ENCODE measurements at places on chromosomes 4 and X.

- DNase-seq: no peak
Observed at GRCh38 chr4:182286035-182286434, 42.8 kb downstream of the TENM3 start.

DNA sequence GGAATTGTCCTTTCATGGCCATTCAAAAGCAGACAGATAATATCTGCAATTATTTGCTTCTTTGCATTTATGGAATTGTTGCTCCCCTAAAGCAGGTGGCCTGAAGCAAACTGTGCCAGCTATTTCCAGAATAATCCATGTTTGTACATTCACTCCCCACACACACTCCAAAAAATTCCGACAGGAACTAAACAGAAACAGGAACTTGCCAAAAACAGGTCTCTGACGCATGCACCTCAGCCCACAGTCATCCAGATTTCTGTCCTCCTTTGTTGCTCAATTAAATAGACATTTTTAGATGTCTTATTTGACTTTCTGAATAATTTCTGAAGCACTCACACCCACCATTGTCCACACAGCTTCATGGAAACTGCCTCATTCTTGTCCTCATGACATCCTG, 71.5 kb upstream of the EDNRA start:
- no peak for DNase-seq

GRCh38 chr4:168846414-168846813, 163.6 kb downstream of the CBR4 start:
- no peak for DNase-seq

GRCh38 chr4:106035204-106035603, 139.9 kb downstream of the NPNT start:
- no peak for DNase-seq

DNA sequence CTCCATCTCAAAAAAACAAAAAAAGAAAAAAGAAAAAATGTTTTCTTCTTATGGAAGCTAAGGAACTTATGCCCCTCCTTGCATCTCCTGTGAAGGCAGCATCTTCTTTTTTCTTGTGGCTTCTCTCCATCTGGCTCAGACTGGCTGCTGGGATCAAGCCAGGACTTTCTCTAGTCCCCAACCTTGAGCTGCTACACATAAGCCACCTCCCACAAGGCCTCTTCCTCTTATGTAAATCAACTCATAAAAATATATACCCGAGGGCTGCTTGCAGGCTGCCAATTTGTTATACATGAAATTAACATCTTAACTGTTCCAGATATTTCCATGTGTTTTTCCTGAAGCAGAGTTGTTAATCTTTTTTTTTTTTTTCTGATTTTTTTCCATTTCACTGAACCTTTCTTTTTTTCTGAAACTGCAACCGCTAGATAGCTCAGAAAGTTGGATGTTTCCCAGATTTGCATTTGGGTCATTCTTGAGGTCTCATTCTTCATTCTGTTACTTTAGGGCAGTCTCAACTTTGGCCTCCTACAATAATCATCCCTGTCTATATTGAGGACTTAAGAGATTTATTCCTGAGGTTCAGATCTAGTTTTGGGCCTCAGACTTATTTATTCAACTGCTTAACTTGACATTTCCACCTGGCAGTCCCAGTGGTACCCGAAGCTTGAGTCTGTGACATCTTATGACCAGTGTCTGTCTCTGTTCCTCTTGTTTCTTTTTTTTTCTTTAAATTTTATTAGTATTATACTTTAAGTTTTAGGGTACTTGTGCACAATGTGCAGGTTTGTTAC, 10.3 kb downstream of the SNX25 start:
- DNase-seq: no peak

DNA sequence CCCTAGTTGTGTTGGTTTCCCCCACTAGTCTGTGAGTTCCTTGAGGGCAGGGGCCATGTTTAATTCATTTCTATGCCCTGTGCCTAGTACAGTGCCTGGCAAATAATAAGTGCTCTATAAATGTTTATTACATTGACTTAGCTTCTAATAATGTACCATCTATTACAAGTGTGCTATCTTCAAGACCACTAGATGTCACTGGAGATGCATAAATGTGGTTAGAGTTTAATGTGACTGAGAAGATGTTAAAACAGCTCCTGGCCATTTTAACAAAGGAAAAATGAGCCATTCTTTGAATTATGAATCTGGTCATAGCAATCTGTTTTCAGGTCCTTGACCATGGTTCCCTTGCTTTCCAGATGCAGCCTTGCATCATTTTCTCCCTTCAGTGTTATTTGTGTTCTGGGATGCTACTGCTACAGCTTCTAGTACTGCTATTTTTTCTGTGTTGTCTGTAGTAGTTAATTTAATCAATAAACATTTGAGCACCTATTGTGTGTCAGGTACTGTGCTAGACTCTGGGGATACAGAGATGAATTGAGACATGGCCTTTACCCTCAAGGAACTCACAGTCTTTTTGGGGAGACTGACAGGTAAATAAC, 43.2 kb downstream of the SLC9A6 start:
- DNase-seq: no peak

GRCh38 chr4:102535398-102536082, 34.4 kb downstream of the NFKB1 start:
- no peak for DNase-seq

DNA sequence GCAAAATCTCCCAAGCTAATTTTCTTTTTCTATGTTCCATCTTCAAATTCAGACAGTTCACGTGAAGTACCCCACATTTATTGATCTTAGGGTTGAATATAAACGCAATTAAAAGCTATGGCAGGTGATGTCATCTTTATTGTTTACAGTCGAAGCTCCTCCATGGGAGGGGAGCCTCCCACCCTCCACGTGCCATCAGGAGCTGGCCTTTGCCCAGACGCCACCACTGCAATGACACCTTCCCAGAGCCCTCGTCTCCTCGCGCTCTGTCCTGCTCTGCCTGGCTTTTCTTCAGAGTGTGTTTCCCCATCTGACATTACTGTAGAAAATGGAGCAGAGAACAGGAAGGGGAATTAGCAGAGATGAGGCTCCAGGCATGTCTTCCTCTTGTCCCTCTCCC, 18.8 kb upstream of the CYP4V2 start:
- no peak for DNase-seq

DNA sequence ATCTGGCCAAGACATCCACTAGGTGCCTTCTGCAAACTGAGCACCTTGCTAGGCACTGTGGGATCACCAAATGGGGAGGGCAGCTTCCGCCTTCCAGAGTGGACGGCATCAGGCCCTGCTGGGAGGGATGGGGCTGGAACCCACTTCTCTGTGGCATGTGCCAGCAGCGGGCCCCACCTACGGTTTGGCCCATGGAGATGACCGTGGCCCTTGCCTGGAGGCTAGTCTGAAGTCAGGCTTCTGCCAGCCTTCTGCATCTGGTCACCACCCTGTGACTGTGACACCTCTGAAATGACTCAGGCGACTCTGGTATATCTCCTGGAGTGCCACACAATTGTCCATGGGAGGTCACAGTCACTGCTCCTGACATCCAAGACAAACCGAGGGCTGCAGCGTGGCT, 7.2 kb downstream of the SSR4 start:
- no peak for DNase-seq

DNA sequence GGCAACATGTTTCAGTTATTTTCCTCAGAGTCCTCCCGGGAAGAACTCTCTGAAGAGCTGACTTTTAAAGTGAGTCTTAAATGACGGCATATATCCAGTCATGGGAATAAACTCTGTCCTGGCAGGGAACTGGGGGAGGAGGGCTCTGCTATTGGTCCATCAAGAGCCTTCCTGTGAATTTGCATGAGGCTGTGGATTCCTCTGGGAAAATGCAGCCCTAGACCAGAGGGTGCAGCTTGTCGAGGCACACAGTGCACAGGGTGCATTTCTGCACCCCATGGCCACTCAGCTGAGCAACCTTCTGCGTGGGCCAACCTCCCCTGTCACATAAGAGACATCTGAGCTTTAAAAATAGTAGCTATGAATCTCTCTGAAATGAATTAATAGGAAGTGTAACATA, 360.0 kb downstream of the GALNTL6 start:
- DNase-seq: no peak

DNA sequence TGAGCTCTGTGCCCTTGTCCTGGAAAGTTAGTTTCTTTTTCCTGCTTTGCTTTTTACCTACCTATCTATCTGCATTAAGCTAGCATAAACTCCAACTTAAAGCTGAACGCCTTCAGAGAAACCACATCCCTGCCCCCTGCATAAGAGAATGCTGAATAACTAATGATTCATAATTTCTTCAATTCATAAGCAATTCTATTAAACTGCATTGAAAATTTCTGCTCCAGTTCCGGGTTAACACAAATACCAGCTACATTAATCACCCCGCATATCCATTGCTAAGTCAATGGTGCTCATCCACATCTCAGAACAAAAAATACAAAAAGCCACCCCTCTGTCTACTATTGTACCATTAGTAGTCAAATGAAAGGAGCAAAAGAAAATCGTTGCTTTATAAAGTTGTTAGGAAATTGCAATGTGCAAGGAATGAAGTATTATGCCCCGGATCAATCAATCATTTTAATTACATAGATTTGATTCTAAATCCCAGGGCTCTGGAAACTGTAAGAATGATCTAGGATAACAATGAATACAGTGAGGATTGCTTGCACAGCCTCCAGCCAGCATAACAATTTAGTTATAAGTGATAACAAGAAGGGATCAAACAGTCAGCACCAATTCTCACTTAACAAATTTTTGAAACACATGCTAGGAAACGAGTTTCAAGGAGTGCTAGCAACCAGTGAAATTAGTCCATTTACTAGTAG, 106.8 kb downstream of the ELOVL6 start:
- DNase-seq: no peak

- no peak for DNase-seq
Observed at GRCh38 chr4:107640197-107640596, 79.8 kb downstream of the PAPSS1 start.

GRCh38 chrX:36908801-36909675, 99.1 kb upstream of the FAM47C start:
- no peak for DNase-seq

DNA sequence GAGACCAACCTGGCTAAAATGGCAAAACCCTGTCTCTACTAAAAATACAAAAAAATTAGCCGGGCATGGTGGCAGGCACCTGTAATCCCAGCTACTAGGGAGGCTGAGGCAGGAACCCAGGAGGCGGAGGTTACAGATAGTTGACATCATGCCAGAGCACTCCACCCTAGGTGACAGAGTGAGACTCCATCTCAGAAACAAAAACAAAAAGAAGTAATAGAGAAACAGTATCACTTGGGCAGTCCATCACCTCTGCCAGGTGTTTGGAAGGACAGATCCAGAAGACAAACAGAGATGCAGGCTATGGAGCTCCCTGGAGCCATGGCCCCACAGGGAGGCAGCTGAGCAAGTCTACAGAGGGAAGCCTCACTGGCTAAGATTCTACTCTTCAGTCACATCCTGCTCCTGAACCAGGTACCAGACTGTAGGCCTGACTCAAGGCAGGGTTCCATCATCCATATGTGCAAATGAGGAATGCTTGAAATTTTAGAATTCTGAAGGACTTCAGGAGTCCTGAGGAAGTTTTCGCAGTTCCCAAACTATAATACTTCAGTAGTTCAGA, 81.4 kb upstream of the CPEB2 start:
- DNase-seq: no peak

DNA sequence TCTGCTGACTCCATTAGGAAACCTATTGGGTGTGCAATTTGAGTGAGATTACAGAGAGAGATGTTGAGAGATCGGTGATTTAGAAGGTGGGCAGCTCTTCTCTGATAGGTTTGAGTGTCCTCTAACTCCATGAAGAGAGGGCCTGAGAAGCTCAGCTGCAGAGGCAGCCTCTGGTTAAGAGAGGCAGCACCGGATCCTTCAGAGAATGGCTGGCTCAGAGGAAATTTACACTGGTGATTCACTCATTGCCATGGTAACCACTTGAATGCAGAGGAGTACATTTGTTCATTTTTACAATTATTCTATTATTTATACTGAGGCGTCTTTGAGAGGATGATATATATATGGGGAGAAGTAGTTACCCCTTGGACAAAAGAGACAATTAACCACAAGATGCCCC, 171.7 kb downstream of the PDGFRA start:
- no peak for DNase-seq

DNA sequence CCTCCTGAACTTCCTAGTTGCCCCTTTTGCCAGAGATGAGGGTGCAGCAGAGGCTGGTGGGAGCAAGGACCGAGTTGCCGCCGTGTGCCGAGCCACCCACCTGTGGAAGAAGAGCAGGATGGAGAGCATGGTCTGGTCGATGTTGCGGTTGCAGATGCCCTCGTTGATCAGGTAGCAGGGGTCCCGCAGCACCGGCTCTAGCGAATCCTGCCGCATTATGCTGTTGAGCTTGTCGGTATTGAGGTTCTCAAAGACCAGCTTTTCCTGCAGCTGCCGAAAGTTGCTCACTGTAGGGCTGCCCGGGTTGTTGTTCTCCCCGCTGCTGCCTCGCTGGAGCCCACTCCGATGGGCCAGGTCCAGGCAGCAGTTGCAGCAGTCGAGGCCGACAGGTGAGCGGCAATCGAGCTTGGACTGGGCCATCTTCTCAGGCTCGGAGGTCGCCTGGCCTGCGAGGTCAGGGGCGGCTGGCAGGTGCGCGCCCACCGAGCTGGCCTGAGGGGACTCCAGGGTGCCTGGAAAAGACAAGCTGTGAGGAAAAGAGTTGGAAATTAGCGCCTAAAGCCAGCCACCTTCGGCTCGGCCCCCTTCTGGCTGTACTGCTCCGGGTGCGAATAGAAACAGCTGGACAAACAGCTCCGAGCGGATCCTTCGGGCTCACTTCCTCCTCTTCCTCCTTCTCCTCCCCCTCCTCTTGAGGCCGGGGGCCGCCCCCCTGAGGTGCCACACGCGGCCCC, 420 bp downstream of the TSC22D3 start:
- DNase-seq: no peak

GRCh38 chr4:149886786-149887490, 71.3 kb upstream of the IQCM start:
- DNase-seq: no peak

- no peak for DNase-seq
Observed at GRCh38 chr4:85019411-85019810, 52.9 kb upstream of the WDFY3 start.

DNA sequence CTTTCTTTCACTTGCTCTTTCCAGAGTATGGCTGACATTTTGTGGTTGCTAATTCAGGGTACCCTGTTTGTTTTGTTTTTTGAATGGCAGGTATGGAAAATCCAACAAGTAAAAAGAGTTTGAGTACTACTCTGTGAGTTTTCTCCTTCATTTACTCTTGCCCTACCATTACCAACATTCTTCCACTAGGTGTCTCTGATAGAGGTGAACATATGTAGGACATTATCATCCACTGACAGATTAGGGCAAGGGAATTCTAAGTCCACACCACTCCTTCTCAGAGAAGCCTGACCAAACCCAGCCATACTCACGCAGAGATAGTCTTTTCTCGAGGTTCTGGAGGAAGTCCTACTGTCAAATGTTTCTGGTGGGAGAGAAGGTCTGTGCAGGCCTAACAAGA, 36.7 kb upstream of the HDAC8 start:
- DNase-seq: no peak

Data from activated gamma-delta T cell treated with anti-CD3 and anti-CD28 coated beads, Interleukin-2, amount 50 U/mL, for 16 hours (primary cell).